ENCODE measurements at places on chromosomes 2 and 18.

DNA sequence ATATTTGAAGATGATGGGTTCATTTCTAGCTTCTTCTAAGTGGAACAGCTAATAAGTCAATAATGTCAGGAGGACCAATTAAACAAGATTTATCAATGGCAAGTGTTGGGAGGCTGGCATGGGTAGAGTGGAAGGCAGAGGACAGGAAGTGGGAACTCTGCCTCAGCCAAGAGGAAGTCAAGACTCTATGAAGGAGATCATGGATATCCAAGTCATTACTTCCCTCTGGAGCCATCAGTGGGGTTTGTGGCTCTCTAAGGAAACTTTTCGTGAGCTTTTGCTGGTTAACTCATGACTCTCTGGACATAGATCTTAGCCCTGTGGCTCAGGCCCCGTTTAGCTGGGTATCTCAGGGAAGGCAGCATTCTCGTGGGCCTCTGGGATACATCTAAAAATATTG is 410.4 kb upstream of the ID2 start:
- no peak for DNase-seq

- no peak for DNase-seq
These were observed 66.0 kb downstream of the NOL10 start for GRCh38 chr2:10623776-10624175.

DNA sequence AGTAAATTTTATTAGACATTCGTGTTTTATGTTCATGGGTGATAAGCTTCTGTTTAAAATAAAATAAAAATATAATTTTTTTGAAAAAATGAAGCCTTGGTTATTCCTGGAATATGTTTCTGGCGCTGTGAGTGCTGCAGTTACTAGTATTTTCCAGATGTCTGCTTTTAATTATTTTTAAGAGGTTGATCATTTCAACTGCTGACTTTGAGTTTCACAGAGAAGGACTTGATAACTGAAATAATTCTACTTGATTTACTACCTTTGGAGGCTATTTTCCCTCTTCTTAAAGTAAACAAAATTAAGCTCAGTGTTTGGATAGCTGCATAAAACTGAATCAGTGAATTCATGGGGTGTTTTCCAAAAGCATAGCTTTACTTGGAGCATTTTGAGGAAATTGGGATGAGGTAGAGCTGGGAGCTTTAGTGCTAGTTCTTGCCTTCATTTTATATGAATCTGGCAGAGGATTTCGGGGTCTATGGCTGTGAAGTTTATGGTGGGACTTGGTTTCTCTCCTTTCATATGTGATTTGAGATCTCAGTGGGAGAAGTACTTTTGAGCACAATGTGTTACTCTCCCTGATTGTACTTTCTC is 666.5 kb downstream of the DCDC2C start:
- DNase-seq = no peak

DNA sequence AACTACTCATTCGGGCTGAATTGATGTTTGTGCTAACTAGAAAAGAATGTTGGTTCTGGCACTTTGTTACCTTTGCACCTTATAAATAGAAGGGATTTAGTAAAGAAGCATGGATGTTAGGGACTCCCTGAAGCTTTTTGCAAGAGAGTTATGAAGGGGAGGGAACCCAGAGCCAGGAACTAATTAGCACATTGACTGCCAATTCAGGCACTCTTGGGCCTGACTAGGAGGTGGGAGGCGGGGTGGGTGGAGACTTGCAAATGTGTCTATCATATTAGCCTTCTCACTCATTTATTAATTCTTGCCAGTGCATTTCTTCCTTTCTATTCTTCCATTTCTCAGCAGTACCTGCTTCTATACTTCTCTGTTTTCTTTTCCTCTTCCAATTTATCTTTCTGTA is 1022.4 kb downstream of the TMEM182 start:
- no peak for DNase-seq
